Nasal cavity respiratory epithelium epithelial cell of viscerocranial mucosa (primary cell): ENCODE measurements at places on chromosomes 13 and 19. TPM values are rescaled to one million over a fixed set of nuclear protein-coding genes. Genes with fewer than 3 reads are reported as not detected.

The SBNO2 gene
- total RNA-seq = 23.2 and 120 TPM in 2 replicates

The NOTCH3 gene
- total RNA-seq = 66.0 and 251 TPM in 2 replicates

The C1QTNF9B gene
- total RNA-seq = not detected in 2 replicates

The TMEM221 gene
- total RNA-seq = 0.21 TPM in 1 of 2 replicates, not detected in the other

The RAB4B gene
- total RNA-seq = 4.2 and 7.9 TPM in 2 replicates

The GIPC3 gene
- total RNA-seq = not detected in 2 replicates

The SIGLEC9 gene
- not detected in 2 replicates for total RNA-seq

The PSG11 gene
- total RNA-seq = not detected in 2 replicates

The LYPD5 gene
- 1.8 and 16.4 TPM in 2 replicates for total RNA-seq

The RAB3A gene
- total RNA-seq = under 0.01 and 1.4 TPM in 2 replicates

The ACER1 gene
- not detected in 2 replicates for total RNA-seq

The IFNL1 gene
- total RNA-seq = not detected in 2 replicates
